NCI-H187 treated with DMSO at 0.1 percent for 48 hours (cell line): ENCODE measurements at places on chromosomes 1 and 21.

DNA sequence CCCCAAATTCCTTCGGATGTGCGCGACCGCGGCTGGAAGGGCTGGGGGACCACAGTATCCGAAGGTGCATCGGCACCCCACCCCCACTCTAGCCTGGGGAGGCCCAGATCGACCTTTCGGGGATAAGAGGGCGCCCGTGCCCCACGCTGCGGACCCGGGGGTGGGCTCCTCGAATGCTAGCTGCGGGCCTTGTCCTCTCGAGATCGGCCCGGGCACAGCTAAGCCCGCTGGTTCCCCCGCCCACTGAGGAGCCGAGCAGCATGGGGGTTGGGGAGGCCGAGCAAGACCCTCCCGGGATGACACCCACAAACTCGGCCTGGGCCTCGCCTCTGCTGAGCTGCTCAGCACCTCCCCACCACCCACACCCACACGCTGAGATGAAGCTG lies 653 bp upstream of the IFFO2 start:
- DNase-seq, result no peak

DNA sequence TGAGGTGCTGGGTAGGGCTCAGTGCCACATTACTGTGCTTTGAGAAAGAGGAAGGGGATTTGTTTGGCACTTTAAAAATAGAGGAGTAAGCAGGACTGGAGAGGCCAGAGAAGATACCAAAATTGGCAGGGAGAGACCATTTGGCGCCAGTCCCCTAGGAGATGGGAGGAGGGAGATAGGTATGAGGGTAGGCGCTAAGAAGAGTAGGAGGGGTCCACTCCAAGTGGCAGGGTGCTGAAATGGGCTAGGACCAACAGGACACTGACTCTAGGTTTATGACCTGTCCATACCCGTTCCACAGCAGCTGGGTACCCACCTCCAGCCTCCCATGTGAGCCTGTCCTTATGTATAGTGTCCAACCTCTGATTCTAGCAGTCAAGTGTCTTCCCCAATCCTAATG lies 1.0 kb upstream of the CRTC2 start:
- no peak for DNase-seq

GRCh38 chr1:95953015-95953414 lies 719.0 kb downstream of the RWDD3 start:
- no peak for DNase-seq

DNA sequence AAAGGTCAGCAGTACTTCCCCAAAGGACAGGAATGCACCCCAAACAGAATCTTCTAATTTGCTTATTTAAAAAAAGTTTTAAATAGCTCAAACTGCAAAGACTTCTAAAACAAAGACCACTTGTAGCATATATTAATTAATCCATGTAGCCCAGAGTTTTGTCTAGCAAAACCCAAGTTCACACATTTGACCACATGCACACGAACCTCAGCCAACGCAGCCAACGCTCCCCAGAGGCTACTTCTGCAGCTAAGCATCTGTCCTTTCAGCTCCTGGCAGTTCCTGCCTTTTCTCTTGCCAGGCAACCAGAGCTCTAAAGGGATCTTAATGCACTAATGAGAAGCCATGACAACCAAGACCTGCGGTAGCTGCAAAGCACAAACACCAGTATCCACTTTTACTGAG lies 89.6 kb downstream of the RERE start:
- DNase-seq, result peak; percentile 34

DNA sequence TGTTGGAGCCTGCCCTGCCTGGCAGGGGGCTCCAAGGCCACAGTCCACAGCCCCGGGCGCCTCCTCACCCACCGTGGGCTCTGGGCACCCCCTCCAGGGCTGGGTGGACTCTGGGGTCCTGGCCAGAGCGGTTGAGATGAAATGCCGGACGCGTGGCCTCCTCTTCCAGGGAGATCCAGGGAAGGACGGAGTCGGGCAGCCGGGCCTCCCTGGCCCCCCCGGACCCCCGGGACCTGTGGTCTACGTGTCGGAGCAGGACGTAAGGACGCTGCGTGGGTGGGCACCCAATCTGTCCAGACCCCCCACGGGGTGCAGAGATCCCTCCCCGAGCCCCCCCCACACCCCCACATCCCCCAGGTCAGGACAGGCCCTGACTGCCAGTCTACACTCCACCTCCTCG lies 51.2 kb downstream of the SLC19A1 start:
- DNase-seq, result no peak

DNA sequence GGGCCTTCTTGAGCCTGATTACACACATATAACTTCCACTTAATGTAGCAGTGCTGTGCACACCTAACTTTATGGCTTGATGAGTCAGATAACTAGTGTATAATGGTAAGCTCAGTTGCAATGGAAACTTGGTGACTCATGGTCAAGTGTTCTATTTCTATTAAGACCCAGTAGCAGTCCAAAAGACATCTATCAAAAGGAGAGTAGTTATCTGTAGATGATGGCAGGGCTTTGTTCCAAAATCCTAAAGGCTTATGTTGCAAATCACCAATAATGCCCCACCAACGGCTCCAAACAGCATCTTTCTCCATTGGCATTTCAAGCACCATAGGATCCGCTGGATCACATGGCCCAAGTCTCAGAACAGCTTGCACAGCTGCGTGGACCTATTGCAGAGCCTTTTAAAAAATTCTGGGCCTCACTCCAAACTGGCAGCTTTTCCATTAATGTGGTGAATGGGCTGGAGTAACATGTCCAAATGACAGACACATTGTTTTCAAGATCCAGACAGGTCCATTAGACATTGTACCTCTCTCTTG lies 566.8 kb upstream of the USP24 start:
- DNase-seq, result no peak

DNA sequence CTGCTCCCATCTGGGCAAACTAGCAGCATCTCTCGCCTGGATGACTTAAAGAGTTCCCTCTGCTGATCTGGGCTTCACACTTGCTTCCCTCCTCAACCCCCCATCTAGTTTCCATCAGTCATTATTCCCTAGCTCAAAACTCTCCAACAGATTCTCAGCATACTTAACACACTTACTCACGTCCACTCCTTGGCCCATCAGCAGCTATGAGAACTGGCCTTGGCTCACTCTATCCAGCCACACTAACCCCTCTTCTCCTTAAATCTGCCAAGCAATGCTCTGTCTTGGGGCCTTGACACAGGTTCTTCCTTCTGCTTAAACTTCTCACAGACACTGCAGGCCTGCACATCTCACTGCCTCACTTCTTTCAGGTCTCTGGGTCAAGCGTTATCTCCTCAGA lies 41.6 kb downstream of the GNG12 start:
- DNase-seq, result no peak

- DNase-seq, result no peak
These were observed 113.5 kb upstream of the CD34 start for GRCh38 chr1:208024406-208024805.

DNA sequence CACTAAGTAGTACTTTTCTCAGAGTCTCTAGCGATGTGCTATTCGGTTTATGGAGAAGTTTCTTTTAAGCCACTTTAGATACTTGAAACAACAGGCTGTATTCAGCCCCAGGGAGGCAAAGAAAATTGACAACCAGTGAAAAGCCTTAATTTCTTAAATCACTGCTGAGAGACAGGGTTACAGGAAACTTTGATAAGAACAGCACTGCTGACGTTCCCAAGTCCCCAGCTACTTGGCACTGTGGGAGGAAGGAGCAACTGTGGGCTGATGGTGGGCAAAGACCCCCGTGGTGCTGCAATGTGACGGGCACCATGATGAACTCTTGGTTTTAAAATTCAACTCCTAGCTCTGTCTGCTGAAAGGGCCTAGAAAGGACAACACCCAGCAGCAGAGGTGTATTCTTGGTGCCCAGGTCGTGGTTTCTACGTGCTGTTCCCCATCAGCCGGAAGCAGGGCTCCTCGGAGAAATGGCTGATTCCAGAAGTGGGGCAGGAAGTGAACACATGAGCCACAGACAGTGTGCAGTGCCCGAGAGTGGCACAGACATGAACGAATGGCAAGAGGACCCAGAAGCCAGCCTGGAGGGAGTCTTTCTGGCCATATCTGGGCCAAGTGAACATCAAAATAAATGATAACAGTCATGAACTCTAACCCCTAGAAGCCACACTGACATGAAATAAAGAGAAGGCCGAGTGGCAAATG lies 5.3 kb downstream of the PTTG1IP start:
- DNase-seq, result no peak

DNA sequence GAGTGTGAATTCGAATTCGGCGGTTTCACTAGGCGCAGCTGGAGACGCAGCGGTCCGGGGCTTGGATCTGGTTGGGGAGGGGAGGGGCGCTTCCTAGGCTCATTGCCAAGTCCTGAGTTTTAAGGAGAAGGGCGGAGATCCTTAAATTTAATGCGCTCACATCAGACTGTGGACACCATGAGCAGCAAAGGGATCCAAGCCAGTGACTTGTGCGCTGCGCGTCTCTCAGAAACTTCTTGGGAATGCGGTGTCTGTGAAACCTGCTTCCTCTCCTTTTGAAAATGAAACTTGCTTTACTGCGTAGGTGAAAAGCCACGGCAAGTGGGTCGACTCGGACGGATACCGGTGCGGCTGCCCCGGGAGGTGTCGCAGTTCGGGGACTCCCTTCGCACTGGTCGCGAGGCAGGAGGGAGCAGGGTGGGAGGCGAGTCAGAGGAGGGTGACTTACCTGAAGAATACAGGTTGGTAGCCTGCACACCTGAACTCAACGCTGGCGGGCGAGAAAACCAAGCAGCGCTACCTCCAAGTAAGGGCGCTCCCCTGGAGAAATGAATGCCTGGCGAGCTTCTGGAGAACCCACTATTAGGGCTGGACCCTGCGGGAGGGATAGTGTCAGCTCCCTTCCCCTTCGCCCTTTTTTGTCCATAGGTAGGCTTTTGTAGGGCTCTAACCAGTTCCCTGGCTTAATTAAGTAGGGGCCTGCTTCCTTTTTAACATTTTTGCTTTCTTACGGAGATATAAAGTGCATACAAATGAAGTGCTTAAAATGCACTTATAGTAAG lies 992 bp downstream of the TENT5C start:
- DNase-seq, result no peak

GRCh38 chr1:210448297-210448892 lies 119.7 kb downstream of the HHAT start:
- DNase-seq, result no peak

DNA sequence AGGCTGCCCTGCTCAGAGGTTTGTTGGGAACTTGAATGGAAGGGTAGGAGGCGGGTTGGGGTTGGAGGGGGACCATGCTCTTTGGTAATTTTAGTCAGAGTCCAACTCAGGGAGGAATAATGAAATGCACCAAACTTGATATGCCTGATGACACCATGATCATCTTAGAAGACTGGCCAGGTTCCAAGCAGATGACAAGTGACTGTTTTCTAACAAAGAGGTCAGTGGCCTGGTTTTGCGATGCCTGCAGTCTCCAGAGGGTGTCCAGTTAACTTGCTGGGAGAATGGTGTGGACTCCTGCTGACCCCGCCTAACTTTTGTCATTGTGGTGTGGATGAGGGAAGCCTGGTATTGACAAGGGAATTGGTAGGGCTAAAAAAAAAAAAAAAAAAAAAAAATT lies 12.4 kb downstream of the VANGL1 start:
- DNase-seq, result no peak

GRCh38 chr21:42959728-42960127 lies 14.6 kb upstream of the PKNOX1 start:
- no peak for DNase-seq

DNA sequence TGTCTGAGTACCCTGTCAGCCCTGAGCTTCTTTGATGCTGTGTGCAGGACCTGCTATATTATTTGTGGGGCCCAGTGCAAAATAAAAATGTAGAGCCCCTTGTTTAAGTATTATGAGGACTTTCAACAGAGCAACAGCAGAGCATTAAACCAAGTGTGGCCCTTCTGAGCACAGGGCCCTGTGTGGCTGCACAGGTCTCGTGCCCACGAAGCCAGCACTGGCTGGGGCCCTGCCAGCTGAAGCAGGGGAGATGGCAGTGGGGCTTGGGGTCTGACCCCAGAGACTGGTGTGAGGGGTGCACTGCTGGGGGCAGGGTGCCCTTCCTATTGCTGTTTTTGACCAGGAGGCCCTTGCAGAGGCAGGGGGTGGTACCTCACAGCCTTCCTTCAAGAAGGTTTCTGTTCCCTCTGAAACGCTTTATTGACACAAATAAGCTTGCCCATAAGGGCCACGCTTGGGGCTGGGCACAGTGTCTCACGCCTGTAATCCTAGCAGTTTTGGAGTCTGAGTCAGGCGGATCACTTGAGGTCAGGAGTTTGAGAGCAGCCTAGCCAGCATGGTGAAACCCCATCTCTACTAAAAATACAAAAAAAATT lies 2.2 kb upstream of the SEMA4A start:
- no peak for DNase-seq

DNA sequence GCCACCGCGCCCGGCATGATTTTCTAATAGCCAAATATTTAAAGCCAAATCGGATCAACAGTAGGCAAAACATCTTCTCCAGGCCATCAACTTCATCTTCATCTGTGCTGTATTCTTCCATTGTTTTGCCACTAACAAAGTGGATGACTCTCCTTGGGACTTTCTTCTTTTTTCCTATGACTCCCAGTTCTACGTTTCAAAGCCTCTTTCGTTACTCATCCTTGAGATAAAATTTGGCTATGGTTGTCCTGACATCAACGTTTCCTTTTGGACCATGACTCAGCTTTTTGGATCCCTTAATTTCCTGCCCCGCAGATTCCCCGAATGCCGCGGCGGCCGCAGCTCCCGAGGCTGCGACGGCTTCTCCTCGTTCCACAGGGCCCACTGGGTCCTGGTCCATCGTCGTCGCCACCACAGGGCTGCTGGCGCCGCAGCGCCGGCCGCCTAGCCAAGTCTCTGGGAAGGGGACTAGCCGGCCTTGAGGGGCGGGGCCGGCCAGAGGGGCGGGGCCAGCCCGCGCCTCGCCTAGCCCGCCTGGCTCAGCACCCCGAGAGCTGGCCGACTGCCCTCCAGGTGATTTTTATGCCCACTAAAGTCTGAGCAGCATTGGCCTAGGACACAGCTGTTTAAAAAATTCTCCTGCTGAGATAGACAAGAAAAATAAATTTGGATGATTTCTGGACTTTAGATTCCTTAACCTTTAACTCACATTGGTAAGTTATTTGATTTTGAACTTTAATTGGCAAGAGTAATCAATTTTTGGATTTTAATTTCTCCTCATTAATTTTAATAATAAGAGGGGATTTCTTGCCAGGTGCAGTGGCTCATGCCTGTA lies 93.9 kb downstream of the ADCY10 start:
- DNase-seq, result no peak
